IMR-90 (cell line): ENCODE measurements at places on chromosomes 16 and 17. TPM values are rescaled to one million over a fixed set of nuclear protein-coding genes. Genes with fewer than 3 reads are reported as not detected.

BCO1 gene
- total RNA-seq: not detected in 2 replicates

KRT13 gene
- 0.18 and 0.28 TPM in 2 replicates for total RNA-seq

MPP2 gene
- total RNA-seq: 1.9 and 3.2 TPM in 2 replicates

PLA2G10 gene
- not detected in 2 replicates for total RNA-seq

FNDC8 gene
- not detected in 2 replicates for total RNA-seq

LAT gene
- 0.18 TPM in 1 of 2 replicates, not detected in the other for total RNA-seq

SP6 gene
- under 0.01 TPM in 2 replicates for total RNA-seq

DNA sequence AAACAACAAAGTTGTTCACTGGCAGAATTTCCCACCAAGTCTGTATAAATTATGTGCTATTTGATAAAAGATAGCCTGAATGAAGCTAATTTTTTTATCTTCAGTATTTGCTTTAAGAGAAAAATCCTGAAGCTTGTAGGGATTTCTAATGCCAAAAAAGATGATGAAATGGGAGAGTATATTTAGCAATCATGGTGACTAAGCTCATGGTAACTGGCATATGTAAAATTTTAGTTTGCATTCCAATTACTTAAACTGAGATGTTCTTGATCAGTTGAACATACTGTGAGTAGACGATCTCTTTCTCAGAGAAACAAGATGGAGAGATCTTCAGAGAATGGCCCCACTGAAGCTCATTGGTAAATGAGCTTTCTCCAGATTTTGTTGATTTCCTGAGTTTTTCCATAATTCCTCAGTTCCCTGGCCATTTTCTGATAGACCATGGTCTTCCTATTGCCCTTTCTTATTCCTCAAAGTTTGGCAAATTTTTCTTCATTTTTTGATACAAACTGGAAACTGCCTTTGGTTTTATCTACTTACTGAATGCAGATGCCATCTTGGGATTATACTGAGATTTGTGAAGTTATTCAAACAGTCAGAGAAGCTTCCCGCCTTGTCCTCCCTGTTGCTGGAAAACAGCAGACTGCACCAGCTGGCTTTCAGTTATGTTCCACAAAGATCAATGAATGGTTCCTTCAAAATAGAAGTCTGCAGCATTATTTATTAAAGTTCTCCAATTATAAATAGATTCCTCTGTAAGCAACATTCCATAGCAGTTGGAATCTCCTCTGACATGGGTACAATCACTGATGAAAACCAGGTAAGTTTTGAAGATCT lies 68.3 kb upstream of the ALOX12 start:
- H3K27me3 ChIP-seq: peaks cover 6% of the 10 kb centered on the region
- H3K4me1 ChIP-seq: peaks cover 2% of the 10 kb centered on the region; the same call in 1 of the 2 replicates
- peak; percentile 61 for DNase-seq
- H3K4me3 ChIP-seq: no peak overlapping the region
- no peaks in the 10 kb centered on the region for H3K36me3 ChIP-seq

DNA sequence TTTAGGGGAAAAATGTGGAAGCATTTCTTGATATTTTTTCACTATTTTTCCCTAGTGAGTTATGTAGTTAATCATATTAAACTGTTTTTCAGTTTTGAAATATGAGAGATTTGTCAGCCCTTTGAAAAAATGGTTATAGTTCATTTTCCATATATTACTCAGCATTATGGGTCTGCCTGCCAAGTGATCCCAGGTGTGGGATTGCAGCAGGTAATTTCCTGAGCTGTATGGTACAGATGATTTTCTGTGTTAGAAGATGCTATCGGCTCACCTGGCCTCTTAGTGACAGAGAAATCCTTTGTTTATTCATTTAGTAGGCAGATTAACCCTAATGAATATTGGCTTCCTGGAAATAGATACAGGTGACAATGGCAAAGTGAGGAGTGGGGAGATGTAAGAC lies 275.1 kb upstream of the TBX2 start:
- no peaks in the 10 kb centered on the region for H3K27me3 ChIP-seq
- no peaks in the 10 kb centered on the region for H3K36me3 ChIP-seq
- H3K4me3 ChIP-seq: no peak overlapping the region
- DNase-seq: no peak
- peaks cover 10% of the 10 kb centered on the region for H3K4me1 ChIP-seq

DNA sequence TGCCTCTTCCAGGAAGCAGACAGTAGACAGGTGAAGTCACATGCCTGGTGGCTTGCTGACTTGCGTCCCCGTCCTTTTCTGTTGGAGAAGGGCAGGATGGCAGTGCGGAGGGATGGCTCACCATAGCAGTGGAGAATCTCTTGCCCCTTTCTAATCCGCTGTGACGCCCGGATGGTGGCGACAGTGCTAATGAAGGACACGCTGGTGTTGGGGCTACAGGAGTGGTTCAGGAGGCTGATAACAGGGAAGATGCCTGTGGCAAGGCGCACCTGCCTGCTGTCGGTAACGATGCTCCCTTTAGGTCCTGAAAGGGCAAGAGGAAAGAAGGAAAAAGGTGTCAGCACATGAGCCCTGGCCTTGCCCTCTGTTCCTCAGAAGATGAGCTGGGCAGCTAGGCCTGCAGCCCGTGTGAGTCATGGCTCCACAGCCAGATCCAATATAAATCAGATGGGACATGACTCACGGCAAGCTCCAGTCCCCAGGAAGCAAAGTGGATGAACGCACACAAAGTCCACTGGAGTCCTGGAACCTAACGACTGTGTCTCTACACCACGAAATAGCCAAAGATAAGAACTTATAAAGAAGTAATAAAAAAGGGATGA lies 25.5 kb downstream of the SERPINF1 start:
- H3K27me3 ChIP-seq: no peaks in the 10 kb centered on the region
- peaks cover 8% of the 10 kb centered on the region for H3K36me3 ChIP-seq
- peak overlapping the region; percentile 82 for H3K27ac ChIP-seq
- no peak overlapping the region for H3K4me3 ChIP-seq
- DNase-seq: peak; percentile 96

- H3K36me3 ChIP-seq: peaks cover 50% of the 10 kb centered on the region
- H3K27me3 ChIP-seq: no peaks in the 10 kb centered on the region
- peak; percentile 75 for DNase-seq
- H3K4me1 ChIP-seq: peaks cover 50% of the 10 kb centered on the region
- peak overlapping the region; percentile 95; the same call in 1 of the 2 replicates for H3K27ac ChIP-seq
- H3K4me3 ChIP-seq: no peak overlapping the region
These were observed 5.5 kb downstream of the TIMM22 start for GRCh38 chr17:1002412-1002753.

DNA sequence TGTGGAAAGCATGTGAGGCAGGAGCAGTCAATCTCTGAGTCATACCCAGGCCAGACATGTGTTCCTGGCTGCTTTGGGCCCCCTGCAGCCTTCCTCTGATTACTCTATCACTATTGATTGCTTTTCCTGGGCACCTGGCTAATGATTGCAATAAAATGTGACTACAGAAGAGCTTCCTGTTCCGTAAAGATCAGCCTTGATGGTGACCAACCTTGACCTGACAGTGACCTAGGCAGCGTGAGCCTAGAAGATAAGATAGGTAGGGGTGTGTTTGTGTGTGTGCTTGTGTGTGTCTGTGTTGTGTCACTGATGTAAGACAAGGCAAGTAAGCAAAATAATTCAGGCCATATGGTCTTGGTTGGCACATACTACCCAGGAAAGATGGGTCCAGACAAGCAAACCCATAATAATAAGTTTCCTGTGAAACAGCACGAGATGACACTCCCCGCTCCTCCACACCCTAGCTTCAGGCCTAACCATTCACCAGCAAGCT lies 367.7 kb upstream of the CDH11 start:
- no peaks in the 10 kb centered on the region; the same call in 1 of the 2 replicates for H3K27me3 ChIP-seq
- DNase-seq: no peak
- no peaks in the 10 kb centered on the region for H3K4me1 ChIP-seq
- no peak overlapping the region for H3K27ac ChIP-seq

DNA sequence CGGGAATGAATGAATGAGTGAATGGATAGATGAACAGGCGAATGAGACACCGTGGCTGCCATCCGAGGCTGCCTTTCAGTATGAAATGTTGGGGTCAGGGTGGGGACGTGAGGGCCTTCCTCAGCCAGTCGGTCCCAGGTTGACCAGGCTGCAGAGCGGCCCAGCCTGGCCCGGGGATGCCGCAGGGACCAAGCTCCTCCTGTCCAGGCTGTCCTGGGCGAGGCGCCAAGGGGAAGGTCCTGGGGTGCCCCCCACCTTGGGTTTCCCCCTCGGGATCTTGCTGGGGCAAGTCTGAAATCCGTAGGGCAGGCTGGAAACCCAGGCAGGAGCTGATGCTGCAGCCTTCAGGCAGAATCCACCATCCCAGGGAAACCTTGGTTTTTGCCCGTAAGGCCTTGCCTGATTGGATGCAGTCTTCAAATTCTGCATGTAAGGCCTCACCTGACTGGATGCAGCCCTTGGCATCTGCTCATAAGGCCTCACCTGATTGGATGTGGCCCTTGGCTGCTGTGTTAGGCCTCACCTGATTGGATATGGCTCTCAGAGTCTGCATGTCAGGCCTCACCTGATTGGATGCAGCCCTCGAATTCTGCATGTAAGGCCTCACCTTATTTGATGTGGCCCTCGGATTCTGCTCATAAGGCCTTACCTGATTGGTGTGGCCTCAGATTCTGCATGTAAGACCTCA lies 61.7 kb upstream of the ZNF469 start:
- H3K36me3 ChIP-seq: no peaks in the 10 kb centered on the region
- peaks cover 9% of the 10 kb centered on the region for H3K4me1 ChIP-seq
- DNase-seq: no peak

DNA sequence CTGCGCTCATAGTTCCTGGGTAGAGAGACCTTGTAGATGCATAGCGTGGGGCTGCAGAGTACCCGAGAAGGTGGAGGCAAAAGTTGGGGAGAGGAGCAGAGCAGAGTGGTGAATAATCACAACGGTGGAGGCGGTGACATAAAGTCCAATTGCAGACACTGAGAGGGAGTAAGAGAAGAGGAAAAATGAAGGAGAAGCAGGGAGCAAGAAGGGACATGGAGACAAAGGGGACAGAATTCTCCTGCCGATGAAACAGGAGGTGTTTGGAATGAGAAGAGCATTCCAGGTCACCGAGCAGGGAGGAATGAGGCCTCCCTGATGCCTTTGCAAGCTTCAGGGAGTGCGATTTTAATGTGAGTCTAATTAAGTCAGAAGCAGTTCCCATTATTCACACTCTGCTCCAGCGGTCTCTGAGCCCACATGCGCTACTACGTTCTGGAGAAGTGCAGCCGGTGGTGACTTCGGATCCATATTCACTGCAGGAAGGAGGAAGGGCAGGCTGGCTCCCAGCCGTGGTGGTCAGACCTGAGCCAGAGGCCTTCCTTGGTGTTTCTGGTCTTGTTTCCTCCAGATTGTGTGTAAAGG lies 108.0 kb upstream of the DNAH9 start:
- DNase-seq: no peak
- no peaks in the 10 kb centered on the region for H3K27me3 ChIP-seq
- H3K36me3 ChIP-seq: no peaks in the 10 kb centered on the region
- no peak overlapping the region for H3K4me3 ChIP-seq
- H3K4me1 ChIP-seq: no peaks in the 10 kb centered on the region
- H3K27ac ChIP-seq: no peak overlapping the region

- no peak overlapping the region for H3K27ac ChIP-seq
- no peak overlapping the region for H3K4me3 ChIP-seq
- peak; percentile 88 for DNase-seq
- no peaks in the 10 kb centered on the region for H3K36me3 ChIP-seq
- H3K27me3 ChIP-seq: no peaks in the 10 kb centered on the region
- peaks cover 6% of the 10 kb centered on the region for H3K4me1 ChIP-seq
These were observed 29.0 kb downstream of the GLG1 start for GRCh38 chr16:74577882-74578366.

GRCh38 chr17:16989230-16989952 lies 17.5 kb upstream of the TNFRSF13B start:
- H3K27me3 ChIP-seq: no peaks in the 10 kb centered on the region
- no peak overlapping the region for H3K4me3 ChIP-seq
- no peak for DNase-seq
- no peak overlapping the region for H3K27ac ChIP-seq

DNA sequence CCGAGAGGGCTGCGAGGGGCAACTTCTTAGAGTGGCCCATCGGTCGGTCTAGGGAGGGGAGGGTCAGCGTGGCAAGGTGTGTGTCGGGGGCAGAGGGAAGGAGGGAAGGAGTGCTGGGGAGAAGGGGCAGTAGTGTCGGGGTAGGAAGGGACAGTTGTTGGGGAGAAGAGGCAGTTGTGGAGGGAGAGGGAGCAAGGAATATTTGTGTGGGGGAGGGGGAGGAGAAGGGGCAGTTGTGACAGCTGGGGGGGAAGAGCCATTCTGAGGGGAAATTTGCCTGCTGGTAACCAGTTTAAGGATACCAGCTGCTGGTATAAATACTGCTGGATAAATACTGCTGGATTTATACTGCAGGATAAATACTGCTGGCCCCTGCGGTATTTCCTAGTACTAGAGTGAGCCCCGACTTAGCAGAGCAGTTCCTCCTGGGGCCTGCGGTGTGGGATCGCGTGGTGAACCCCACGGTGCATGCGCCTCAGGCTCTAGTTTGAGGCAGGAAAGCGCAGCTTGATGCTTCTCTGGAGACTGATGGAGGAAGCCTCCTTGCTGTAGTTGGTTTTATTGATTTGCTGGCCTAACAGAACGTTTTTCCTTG lies 309 bp downstream of the DNAH2 start:
- peaks cover 67% of the 10 kb centered on the region for H3K27me3 ChIP-seq
- H3K4me1 ChIP-seq: peaks cover 5% of the 10 kb centered on the region; the same call in 1 of the 2 replicates
- peak overlapping the region; percentile 73 for H3K4me3 ChIP-seq

GRCh38 chr17:56292578-56292977 lies 139.3 kb downstream of the ANKFN1 start:
- DNase-seq: no peak
- no peaks in the 10 kb centered on the region for H3K36me3 ChIP-seq
- H3K4me1 ChIP-seq: peaks cover 9% of the 10 kb centered on the region

DNA sequence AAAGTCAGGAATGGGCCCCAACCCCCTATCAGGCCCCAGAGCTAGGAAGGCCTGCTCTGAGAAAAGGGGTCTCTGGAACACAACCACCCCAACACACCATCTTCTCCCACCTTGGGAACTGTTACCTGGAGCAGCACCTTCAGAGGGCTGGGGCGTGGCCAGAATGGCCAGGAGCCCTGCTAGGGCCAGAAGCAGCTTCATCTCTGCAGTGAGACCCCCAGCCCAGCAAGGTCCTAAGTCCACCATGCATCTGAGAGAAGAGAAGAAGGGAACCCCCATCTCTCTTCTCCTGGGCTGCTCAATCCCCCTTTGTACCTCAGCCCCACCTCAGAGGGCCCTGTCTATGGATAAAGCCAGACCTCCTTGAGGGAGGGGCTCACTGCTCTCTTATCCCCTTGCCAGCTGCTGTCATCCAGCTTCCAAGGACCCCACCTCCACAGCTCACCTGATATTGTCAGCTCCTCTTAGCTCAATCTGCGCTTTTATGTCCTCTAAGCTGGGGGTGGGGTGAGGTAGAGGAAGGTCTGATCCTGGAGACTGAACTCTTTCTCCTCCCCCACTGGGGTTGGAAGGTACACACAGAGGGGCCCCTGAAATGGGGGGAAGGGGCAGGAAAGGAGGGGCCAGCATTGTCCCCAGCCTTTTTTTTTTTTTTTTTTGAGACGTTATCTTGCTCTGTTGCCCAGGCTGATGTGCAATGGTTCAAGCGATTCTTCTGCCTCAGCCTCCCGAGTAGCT lies at the start of gene MPO:
Gene MPO (minus strand): TSS at position 456 of the 738 bp plus-strand sequence. CDS start 177 bp downstream, at position 279.
- H3K27me3 ChIP-seq: peaks cover 24% of the 10 kb centered on the region
- no peaks in the 10 kb centered on the region for H3K4me1 ChIP-seq
- no peak within 1 kb of the TSS for H3K4me3 ChIP-seq
- no peak within 1 kb of the TSS for H3K27ac ChIP-seq
- H3K36me3 ChIP-seq: no peaks in the 10 kb centered on the region
